ENCODE measurements at places on chromosomes 4 and X.

DNA sequence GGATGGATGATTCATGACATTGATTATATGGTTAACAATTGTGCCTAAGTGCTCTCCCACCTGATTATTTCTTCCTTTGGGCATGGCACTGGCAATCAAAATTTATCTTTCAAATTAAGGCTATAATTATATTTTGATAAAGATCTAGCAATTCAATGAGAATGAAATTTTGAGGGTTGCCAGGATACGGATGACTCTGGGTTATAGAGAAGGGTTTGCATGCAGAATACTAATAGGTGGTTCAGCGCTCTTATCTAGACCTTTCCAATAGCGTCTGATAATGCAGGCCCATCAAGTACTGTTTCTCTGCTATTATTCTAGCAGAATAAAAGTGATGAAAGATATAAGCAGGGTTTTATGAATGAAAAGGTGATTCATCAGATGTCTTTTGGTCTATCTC is 74.9 kb upstream of the SCML1 start:
- no peak for DNase-seq

DNA sequence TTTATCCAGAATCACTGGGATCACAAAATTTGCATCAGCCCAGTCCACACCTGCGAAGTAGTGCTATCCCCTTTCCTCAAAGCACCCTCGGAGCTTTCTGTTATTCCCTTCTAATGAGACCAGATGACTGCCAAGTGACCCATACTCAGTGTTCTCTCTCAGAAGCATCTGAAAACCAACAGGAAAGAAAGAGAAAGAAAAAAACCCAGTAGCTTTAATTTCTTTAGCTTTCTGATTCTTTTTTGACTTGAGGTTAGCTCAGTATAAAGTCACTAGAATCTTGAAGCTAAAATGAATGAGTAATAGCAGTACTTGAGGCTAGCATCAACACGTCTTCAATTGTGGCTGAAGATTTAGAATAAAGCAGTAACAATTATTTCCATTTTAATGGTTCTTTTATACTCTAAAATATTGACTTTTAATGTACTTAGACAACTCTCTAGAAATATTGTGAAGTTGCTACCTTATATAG is 124.4 kb downstream of the ANK2 start:
- no peak for DNase-seq

GRCh38 chr4:156146571-156146970 is 192.9 kb upstream of the CTSO start:
- DNase-seq = no peak

- no peak for DNase-seq
Observed at GRCh38 chrX:110402091-110402849, 43.6 kb downstream of the RTL9 start.

GRCh38 chr4:85051526-85051925 is 85.0 kb upstream of the WDFY3 start:
- DNase-seq = no peak

GRCh38 chr4:131609039-131609438 is 1540.1 kb upstream of the PCDH10 start:
- DNase-seq = no peak

DNA sequence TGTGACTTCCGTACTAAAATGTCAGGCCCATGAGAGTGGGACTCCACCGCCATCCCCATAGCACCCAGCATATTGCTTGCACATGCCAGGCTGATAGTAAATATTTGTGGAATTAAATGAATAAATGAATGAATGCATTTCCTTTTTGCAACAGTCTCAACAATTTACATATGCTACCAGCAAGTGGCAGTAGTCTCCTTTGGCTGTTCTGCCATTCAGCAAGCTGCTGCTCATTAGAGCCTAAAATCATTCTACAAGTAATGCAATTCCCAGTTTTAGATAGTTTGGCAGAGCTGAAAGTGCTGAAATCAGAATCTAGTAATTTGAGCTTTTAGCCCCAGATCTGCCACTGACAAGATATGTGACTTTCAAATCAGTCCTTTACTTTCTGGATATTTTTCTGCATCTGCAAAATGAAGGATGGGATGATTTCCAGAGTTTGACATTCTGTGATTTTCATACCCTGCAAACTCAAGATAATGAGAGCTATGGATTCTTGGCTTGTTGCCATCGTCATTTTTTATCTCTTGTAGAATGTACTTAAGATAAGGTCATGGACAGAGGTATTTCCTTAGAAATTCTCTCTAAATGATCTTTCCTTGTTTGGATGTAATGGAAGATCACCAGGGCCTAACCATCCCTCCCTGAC is 35.7 kb upstream of the INTS6L start:
- peak; percentile 9 for DNase-seq

- no peak for DNase-seq
Observed at GRCh38 chrX:47586043-47586787, 4.0 kb downstream of the TIMP1 start.

DNA sequence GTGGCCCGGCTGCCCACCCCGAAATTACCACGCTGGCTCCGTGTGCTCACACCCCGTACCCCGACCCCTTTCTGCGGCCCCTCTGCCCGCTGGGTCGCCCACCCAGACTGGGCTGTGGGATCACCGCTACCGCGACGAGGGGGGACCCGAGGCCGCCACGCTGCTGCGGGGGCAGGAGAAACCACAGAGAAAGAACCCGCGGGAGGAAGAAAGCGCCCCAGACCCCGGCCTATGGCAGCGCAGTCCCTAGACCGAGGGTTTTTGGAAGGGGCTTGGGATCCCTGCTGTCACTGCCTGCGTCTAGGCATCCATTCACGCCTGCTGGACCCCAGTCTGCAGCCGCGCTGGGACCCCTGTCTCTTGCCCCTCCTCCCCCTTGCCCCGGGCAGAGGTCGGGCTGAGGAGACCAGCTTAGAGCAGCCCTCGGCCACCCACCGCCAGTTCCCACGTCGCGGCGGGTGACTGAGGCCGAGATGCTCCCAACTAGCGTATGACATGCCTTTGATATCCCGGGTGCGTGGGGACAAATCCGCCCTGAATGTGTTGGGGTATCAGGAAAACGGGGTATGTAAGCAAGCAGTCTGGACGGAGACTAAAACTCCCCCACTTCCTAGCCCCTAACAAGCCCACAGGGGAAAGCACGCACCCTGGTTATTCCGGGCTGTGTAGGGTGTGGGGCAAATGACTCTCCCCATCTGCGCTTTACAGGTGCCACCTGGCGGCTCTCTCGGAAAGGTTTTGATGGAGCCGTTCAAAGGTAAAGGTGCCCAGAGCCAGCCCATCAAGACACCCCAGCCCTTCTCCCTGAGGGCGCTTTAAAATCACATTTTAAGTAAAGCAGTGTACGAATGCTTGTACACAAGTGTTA is 862 bp upstream of the INPP4B start:
- DNase-seq = peak; percentile 87

- no peak for DNase-seq
Observed at GRCh38 chrX:122579526-122579925, 604.6 kb upstream of the GRIA3 start.

- DNase-seq = no peak
Observed at GRCh38 chr4:186557486-186557885, 2.1 kb upstream of the MTNR1A start.

DNA sequence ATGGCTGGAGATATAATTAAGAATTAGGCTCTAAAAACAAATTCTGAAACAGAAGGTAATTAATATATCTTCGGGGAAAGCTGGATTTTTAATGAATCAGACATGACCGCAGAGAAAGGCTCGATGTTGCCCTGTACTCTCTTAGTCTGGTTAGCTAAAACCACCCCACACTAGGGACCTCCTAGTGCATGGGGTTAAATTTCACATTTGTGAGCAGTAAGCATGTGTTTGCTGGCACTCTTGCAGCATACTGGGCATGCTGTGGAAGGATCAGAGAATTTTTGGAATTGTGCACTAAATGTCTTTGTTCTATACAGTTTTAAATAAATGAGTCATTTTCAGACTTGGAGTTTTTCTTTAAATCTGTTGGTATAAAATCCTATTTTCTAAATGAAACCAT is 475.6 kb upstream of the FTHL17 start:
- DNase-seq = no peak

DNA sequence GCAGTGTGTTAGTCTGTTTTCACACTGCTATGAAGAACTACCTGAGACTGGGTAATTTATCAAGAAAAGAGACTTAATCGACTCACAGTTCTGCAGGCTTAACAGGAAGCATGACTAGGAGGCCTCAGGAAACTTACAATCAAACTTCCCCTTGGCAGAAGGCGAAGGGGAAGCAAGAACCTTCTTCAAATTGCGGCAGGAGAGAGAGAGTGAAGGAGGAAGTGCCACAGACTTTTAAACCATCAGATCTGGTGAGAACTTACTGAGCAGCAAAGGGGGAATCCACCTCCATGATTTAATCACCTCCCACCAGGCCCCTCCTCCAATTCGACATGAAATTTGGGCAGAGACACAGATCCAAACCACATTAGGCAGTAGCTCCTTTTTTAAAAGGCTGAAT is 59.2 kb upstream of the LEF1 start:
- DNase-seq = no peak

DNA sequence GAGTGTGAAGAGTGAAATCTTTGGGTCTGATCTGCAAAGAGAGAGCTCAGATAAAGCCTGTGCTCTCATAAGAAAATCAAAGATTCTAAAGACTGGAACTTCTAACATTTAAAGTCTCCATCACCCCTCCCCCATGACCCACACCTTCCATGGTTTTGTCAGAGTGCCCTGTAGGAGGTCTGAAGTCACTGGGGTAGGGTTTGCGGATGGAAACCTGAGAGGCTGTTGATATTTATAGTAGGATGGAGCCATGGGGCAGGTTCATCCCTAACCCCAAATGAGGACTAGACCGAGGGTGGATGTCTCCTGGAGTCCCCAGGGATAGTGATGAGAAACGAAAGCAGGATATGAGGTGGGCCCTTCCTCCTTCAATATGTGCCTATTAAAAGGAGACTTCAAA is 28.4 kb upstream of the NLGN4X start:
- no peak for DNase-seq

- DNase-seq = no peak
Observed at GRCh38 chr4:70945046-70945445, 42.9 kb downstream of the MOB1B start.

DNA sequence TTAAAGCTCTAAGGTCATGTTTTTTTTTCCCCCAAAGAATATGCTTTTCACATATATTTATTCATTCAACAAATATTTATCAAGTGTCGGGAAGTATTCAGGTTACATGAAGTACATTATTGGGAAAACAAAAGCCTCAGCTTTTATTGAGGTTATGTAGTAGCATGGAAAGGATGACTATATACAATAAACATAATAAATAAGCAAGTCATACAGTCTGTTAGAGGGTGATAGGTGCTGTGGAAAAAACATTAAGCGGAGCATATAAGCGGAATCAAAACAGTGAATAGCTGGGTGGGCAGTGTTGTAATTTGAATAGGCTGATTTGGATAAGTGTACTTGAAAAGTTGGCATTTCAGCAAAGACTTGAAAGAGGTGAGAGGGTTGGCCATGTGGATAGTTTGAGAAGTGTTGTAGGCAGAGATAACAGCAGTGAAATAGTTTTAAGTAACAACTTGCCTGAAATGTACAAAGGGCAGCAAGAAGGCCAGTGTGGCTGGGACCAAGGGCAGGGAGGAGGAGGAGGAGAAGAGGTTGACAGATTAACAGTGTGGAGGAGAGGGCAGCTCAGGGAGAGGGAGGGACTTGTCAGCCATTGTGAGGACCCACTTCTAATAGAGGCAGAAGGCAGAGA is 558.7 kb downstream of the SPRY1 start:
- DNase-seq = no peak

DNA sequence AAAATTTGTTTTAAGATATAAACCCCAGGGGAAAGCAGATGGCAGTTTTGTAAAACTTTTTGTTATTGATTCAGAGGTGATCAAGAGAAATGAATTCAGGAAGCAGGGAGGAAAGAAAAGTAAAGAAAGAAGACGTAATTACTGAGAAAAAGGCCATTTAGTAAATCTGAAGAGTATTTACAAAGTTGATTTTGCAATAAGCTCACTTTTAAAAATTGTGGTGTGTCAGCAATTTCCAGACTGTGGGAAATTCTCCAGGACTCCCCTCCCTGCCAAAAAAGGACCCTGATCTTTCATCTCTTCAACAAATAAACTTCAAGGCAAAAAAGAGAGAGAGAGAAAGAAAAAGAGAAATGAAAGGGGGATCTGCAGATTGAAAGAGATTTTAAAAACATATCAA is 36.6 kb downstream of the PCYT1B start:
- no peak for DNase-seq

DNA sequence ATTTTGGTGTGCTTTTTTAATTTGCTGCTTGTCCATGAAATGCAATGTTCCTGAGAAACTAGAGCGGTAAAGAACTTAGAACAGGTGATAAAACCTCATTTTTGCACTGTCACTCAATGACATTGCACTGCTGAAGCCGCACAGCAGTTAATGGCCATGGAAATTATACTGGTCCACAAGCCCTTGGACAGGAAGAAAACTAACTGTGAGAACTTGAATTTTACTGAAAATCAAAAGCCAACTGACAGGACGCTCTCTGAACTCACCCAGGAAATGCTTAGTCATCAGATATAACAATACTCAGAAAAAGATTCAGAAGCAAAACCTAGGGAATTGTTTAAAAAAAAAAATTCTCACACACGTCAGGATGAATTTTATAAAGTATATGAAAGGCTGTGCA is 246.4 kb upstream of the SLC7A11 start:
- DNase-seq = no peak

DNA sequence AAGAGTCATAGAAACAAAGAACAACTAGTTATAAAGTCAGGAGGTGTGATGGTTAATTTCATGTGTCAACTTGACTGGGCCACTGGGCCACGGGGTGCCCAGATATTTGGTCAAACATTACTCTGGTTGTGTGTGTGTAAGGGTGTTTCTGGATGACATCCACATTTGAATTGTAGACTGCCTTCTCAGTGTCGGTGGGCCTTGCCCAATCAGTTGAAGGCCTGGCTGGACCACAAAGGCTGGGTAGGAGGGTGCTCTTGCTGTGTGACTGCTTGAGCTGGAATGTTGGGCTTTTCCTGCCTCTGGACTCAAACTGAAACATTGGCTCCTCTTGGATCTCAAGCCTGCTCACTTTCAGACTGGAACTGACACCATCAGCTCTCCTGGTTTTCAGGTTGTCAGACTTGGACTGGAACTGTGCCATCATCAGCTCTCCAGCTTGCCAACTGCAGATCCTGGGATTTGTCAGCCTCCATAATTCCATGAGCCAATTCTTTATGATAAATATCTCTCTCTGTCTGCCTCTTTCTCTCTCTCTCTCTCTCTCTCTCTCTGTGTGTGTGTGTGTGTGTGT is 41.4 kb downstream of the CLDN34 start:
- DNase-seq = no peak

DNA sequence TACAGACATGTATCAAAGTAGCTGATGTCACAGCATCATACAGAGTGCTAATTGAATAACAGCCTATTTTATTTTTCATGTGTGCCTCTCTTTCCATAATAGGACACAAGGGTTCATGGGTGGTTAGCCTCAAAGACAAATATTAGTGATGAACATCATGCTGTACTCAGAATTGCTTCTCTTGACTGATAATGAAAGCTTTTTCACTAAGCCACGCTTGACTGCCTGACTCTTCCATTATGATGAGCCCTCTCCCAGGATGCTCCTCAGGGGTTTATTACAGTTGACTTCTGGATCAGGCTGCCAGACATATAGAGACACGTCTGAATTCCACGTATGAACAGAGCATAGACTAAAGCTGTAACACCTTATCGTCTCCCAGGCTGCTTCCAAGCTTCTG is 2757.5 kb downstream of the PCDH7 start:
- DNase-seq = no peak

- DNase-seq = peak; percentile 82
Observed at GRCh38 chr4:158670975-158671664, 567 bp downstream of the C4orf46 start.

All from activated CD4-positive, alpha-beta memory T cell treated with anti-CD3 and anti-CD28 coated beads for 36 hours (primary cell).